ENCODE measurements at places on chromosomes 2 and 18.

DNA sequence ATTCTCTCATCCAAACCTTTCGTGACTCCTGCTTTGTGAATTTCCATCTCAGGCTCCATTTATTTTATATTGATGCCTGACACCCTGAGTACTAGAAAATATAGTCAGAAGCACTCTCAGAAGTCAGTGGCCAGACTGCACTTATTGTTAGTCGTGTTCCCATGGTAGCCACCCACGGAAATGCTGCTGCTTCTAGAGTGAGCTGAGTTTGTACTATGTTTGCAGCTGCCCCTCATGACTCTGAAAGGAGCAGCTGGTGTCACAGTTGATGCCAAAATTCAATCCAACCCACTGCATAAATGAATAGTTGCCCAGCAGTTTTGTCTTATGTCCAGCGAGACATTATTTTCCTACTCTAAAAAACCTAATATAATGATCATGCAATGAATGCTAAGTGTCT lies 265.2 kb upstream of the SPHKAP start:
- DNase-seq = peak; percentile 54

GRCh38 chr2:165631089-165631488 lies 161.6 kb downstream of the CSRNP3 start:
- DNase-seq = peak; percentile 38

GRCh38 chr2:102103992-102104871 lies 38.3 kb upstream of the IL1R1 start:
- no peak for DNase-seq

GRCh38 chr2:188620916-188621315 lies 329.2 kb downstream of the GULP1 start:
- DNase-seq = no peak

DNA sequence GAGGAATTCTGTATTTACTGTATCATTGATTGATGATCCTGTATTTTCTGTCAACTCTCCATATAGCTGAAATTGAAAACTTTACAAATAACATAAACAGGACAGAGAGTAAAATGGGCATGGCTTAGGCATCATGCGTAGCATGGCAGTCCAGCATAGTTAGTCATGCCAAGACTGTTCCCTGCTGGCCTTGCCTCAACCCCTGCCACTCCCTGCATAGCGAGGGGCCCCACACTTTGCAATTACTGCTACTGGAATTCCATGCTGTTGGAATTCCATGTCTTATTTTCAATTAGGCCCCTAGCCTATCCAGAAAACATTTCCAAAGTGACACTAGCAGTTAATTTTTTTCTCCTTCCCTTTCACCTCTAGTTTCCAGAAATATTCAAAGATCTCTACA lies 15.1 kb upstream of the SOX11 start:
- DNase-seq = no peak

DNA sequence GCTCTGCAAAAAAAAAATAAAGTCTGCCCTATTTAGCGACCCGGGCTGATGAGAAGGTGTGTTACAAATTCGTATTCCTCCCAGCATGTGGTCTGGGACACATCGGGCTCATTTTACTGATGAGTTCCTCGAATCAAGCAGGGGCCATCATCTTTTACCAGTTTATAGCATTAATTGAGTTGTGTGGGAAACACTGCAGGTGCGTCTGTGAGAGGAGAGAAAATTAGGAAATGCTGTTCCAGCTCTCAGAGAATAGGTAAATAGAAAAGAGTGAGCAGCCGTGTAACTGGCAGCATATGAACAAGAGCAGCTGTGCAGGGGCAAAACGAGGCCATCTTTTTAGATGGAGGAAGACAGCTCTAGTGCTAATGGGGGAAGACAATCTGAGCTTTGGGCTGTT lies 216.7 kb downstream of the SETBP1 start:
- no peak for DNase-seq

DNA sequence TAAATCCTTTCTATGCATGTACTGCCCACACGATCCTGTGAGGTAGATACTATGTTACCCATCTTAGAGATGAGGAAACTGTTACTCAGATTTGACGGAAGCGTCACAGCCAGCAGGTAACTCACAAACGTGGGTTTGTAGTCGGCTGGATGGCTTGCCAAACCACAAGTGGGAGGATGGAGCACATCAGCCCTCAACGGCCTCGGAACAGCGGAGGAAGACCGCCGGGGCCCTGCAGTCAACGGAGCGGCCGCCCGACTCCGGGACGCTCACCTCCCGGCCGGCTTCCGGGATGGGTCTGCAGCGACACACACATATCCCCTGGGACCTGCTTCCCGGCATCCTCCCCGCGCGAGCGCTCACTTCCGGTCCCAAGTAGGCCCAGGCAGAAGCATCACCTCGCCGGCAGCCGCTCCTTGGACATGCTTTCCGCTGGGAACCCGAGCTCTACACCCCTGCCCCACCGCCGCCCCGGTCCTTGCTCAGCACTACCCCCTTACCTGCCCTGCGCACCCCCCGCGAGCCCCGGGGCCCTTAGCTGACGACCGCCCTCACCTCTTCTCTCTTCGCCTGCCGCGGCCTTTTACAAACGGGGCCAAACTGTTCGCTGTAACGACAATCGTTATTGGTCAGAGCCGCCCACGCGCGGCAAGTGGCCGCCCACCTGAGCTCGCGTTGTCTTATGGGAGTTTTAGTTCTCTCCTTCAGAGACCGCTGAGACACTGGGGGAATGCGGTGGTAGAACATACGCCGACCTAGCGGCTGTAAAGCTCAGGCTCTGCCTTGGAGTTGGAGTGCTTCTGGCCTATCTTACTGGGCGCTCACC lies at the start of gene C2orf42:
Gene C2orf42 (minus strand): TSS at position 602 of the 826 bp plus-strand sequence. CDS start 9,034 bp downstream, outside the sequence.
- DNase-seq = peak; percentile 95

- DNase-seq = no peak
These were observed 274.8 kb downstream of the SP3 start for GRCh38 chr2:173690349-173690748.

- DNase-seq = no peak
These were observed 1775.1 kb upstream of the PIK3C3 start for GRCh38 chr18:40179729-40180461.

DNA sequence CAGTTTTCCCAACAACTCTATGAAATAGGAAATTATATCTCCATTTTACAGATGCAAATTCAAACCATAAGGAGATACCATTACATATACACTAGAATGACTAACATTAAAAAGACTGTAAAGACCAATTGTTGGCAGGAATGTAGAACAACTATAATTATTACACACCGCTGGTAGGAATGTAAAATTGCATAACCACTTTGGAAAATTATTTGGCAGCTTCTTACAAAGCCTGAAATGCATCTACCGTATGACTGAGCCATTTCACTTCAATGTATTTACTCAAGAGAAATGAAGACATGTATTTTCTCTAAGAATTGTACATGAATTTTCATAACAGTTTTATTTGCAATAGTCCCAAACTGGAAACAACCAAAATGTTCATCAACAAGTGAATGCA lies 189.1 kb upstream of the BCL2L11 start:
- DNase-seq = no peak

DNA sequence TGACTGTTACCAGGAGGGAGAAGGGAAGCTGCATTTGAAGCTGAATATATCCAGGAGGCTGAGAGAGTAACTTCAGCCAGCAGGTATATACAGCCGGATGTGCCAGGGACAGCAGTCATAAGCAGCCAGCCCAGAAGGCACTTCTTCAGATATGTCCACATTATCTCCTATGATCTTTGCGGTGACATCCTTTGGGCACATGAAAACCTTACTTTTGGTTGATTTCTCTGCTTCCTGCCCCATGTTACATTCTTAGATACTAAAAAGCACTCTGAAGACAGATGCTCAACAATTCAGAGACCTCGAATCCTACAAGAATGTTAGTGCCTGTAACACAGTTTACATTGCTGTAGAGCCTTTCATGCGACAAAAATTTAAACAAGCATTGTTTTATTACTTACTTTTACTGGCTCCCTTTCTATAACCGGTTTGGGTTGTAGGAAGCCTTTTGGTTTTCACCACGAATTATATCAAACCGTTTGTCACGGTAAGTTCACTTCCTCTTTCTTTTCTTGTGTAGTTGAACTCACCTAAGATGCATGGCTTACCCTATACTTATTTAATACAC lies 50.3 kb upstream of the TLK1 start:
- no peak for DNase-seq

GRCh38 chr18:30271716-30272115 lies 770.8 kb downstream of the DSC3 start:
- DNase-seq = no peak

DNA sequence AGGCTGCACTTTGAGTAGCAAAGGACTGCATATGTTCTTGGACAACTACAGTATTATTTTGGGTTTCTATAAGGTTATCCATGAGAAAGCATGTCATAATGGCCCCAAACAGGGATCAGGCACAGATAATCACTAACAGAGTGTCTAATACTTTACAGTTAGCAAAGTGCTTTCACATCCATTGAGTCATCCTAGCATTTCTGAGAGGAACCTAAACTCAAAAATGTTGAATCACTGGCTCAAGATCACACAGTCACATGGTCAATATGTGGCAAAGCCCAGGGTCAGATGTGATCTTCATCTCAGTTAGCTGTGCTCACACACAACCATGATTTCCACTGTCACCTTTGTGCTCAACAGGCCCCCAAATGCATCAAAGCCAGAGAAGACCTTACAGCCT lies 156.1 kb upstream of the VRK2 start:
- DNase-seq = no peak

- no peak for DNase-seq
These were observed 357.0 kb upstream of the TMEFF2 start for GRCh38 chr2:192551760-192552159.

- no peak for DNase-seq
These were observed 157.8 kb downstream of the INSIG2 start for GRCh38 chr2:118246079-118246478.

DNA sequence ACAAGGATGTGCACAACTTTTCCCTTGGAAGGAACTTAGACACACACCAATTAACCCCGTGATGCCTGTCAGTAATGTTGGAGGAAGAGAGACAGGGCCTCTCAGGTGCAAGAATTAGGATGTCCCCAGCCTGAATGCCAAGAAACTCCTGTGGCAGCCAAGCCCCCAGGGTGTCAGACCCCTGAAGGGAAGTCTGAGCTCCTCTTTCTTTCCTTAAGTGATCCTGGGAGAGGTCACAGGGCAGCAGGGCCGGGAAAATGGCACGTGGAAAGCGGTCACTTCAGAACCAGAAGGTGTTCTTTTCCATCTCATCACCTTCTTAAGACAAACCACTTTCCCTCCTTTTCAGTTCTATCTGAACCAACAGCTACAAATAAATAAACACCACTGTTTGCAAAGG lies 185.9 kb downstream of the ANAPC1 start:
- DNase-seq = no peak

DNA sequence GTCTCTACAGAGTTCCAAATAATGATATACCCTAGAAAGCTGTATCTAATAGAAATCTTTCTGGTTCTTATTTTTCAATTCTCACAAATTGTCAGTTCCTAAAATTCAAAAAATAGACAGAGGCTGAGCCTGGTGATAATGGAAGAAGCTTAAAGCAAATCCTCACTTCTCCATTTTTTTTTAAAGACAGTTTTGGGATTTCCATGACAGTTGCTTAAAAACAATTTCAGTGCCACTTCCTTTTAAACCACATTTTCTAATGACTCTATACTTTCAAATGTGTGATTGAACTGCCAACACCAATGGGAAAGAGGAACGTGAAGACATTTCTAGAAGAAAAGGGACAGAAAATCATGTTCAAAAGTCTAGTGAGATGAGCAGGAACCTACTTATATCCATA lies 4.0 kb downstream of the GKN2 start:
- no peak for DNase-seq

GRCh38 chr2:43511199-43511598 lies 84.6 kb downstream of the THADA start:
- no peak for DNase-seq

DNA sequence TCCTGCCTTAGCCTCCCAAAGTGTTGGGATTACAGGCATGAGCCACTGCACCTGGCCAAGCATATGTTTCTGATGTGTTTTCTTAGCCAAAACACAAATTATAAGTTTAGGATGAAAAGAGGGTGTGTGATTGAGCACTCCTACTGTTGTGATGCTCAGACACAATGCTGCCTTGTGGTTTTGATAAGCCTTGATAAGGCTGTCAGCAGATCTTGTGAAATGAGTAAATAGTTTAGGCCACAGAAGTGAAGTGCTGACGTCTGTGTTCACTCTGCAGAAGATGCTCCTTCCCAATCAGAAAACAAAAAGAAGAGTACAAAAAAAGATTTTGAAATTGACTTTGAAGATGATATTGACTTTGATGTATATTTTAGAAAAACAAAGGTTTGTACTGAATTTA lies 24.3 kb downstream of the NCAPH start:
- DNase-seq = no peak

GRCh38 chr18:68406761-68407160 lies 308.1 kb downstream of the TMX3 start:
- DNase-seq = no peak

DNA sequence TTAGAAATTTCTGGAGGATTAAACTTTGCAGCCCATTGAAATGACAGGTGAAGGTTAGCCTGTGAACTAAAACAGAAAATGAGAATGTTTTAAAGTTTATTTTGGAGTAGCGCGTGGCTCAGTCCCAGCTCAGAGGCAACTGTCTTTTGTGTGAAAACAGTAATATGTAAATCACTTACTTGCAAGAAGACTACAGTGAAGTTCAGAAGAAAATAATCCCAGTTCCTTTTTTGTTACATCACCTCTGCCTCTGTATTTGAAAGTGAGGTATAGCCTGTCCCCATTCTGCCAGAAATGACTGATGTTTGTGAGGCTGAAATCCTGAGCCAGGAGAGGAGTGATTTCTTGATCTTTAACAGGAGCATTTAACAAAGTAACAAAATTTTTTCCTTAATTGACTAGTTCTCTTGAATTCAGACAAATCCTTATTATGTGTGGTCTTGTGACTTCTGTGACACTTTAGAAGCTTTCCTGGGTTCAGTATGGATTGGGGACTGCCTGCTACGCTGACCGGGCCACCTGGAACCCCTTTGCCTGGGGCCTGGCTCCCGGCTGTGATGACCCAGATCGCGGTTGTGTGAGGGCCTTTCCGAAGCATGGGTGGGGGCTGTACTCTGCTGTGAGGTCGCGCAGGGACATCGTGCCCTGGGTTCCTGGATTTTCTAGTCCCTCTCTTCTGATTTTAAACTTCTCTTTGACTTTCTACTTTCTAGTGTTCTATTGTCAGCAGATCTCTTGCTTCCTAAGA lies 24.3 kb downstream of the TRAPPC12 start:
- no peak for DNase-seq

DNA sequence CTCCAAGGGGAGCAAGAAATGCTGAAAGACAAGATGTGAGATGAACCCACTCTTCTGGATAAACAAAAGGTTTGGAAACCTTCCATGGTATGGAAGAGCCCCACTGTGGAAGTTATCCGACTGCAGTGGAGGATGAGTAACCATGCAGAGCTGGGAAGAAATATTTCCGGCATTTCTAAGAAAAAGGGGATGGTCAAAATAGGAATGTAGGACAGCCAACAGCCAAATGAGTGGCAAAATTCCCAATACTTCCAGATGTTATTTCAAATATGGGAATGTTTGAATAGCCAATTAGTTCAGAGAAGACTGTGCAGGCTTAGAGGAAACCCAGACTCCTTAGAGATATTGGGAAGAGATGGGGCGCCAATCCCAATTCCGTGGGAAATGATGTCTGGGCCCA lies 246.8 kb downstream of the RAD51AP2 start:
- no peak for DNase-seq

- no peak for DNase-seq
These were observed 171.1 kb upstream of the SKOR2 start for GRCh38 chr18:47422524-47422923.

- no peak for DNase-seq
These were observed 265.8 kb downstream of the TTC32 start for GRCh38 chr2:19635951-19636510.

Measured in NCI-H446 (cell line).